HS-27A (cell line): ENCODE measurements at places on chromosomes 4 and X.

GRCh38 chrX:134287346-134287745, 50.4 kb downstream of the CCDC160 start:
- DNase-seq, result no peak

GRCh38 chr4:158111241-158111640, 61.6 kb downstream of the GASK1B start:
- DNase-seq, result no peak

GRCh38 chr4:87056881-87057280, 122.1 kb downstream of the AFF1 start:
- no peak for DNase-seq

- no peak for DNase-seq
Observed at GRCh38 chrX:11445540-11445939, 152.3 kb downstream of the AMELX start.

DNA sequence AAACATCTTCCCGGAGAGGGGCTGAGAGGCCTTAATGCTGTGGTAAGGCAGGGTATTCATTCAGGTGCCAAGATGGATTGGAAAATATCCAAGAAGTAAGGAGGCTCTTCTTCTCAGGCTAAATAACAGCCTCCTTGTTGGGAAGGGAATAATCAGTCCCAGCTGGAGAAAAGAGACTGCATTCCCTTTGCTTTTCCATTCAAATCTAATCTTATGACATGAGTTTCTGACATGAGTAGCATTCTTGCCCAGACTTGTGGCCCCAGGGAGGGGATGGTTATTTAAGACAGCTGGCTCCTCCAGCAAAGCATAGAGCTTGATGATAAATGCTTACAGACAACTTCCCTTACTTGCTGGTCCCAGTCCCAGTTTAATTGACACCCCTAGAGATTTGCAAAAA, 98.3 kb downstream of the DCLK2 start:
- DNase-seq, result no peak

GRCh38 chr4:96543346-96543745, 703.5 kb downstream of the PDHA2 start:
- no peak for DNase-seq

DNA sequence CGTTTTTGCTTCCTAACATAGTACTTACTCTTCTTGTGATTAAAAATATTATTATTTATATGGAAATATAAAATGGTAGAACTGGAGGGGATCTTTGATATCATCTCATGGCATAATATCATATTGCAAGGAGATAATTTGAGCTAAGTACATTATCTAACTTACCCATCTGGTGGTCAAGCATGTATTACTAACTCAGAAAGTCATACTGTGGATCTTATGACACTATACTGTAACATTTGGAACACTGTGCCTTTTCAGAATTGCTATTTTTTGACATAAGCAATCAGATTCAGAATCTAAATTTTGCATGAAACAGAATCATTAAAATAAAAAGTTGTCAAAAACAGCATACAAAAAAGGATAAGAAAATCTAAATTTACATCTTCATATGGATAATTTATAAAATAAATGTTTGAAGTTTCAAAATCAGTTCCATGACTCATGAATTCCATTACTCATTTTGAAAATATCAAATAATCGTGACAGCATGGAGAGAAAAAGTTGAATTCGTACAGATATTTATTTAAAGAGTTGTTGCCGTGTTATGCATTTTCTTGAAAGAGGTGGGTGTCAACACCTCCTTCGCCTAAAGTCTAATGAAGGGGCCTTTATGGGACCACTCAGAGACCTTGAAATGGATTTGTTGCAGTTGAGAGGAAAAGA, 928.1 kb downstream of the PDHA2 start:
- no peak for DNase-seq

- no peak for DNase-seq
Observed at GRCh38 chr4:119261986-119262385, 49.5 kb downstream of the USP53 start.

DNA sequence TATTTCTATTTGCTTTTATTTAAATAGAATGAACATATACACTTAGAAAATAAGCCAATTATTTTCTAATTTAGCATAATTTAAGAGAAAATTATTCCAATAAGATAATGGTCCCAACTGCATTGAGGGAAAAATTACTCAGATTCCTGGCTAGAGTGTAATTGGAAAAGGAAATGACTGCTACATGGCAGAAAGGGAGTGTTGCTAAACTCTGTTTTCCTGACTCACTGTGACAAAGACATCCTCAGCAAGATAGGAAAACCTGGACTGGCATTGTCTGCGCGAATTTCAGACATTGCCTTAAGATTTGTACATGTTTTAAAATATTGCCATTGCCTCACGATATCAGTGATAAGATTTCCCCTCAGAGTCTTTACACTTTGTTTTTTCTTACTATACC, 8.2 kb downstream of the TNIP3 start:
- DNase-seq, result no peak

DNA sequence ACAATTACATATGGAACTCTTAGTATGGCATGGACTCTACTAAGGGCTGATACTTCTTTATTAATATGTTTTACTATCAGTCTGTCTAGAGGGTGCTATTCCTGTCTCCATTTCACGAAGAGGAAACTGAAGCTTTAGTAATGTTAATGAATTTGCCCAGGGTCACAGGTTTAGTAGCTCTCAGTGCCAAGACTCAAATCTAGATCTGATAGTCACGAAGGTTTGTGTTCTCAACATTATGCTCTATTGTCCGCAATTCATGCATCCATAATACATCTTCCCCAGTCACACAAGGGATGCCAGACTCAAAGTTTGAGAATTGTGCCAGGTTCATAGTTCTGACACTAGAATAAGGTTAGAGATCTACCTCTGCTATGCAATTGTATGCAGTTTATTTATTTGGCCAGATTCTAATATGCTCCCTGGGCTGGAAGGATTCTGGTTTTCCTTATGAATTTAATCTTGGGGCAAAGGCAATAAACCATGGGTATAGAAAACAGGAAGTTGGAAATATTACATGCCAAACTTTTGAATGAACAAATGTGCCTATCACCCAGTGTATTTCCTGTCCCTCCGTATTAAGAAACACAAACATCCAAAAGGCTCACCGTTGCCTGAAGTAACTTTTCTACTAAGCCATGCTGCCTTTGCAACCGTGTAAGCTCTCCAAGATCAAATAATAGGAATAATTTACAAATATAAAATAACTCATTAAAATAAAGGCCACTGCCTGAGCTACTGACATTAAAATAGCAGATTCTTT, 478.5 kb downstream of the INPP4B start:
- DNase-seq, result no peak

- no peak for DNase-seq
Observed at GRCh38 chr4:21697583-21697982, 251.0 kb downstream of the KCNIP4 start.

- no peak for DNase-seq
Observed at GRCh38 chrX:97637289-97637688, 753.6 kb downstream of the RPA4 start.

- no peak for DNase-seq
Observed at GRCh38 chr4:88528861-88529260, 5.3 kb upstream of the PYURF start.

- no peak for DNase-seq
Observed at GRCh38 chrX:131671735-131672134, 127.9 kb downstream of the OR13H1 start.

GRCh38 chr4:76206222-76206942, 7.2 kb downstream of the SCARB2 start:
- DNase-seq, result no peak

- no peak for DNase-seq
Observed at GRCh38 chr4:131408102-131408501, 1741.0 kb upstream of the PCDH10 start.

DNA sequence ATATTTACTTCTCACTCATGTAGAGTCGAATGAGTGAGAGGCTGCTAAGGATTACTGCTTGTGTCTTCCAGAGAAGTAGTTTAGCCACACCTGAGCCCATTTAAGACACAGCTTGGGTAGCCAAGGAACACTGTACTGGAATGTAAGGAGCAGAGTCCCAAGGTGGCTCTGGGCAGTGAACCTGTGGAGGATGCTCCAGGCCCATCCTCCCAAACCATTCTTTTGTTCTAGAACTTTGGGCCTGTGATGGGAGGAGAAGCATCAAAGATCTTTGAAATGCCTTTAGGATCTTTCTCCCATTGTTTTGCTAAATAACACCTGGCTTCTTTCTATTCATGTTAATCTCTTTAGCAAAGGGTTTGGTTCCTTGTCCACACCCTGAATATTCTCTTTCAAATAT, 162.2 kb downstream of the KLHL4 start:
- DNase-seq, result no peak

- DNase-seq, result no peak
Observed at GRCh38 chr4:78311306-78311705, 240.3 kb upstream of the ANXA3 start.

- DNase-seq, result no peak
Observed at GRCh38 chrX:120446498-120446897, 22.6 kb downstream of the LAMP2 start.

GRCh38 chr4:108116423-108117168, 52.1 kb downstream of the LEF1 start:
- DNase-seq, result no peak

- no peak for DNase-seq
Observed at GRCh38 chr4:6586715-6587325, 11.8 kb downstream of the MAN2B2 start.

- no peak for DNase-seq
Observed at GRCh38 chr4:94447754-94448411, 3.9 kb upstream of the PDLIM5 start.

- peak; percentile 64 for DNase-seq
Observed at GRCh38 chr4:89469930-89470375, 162.4 kb upstream of the GPRIN3 start.

DNA sequence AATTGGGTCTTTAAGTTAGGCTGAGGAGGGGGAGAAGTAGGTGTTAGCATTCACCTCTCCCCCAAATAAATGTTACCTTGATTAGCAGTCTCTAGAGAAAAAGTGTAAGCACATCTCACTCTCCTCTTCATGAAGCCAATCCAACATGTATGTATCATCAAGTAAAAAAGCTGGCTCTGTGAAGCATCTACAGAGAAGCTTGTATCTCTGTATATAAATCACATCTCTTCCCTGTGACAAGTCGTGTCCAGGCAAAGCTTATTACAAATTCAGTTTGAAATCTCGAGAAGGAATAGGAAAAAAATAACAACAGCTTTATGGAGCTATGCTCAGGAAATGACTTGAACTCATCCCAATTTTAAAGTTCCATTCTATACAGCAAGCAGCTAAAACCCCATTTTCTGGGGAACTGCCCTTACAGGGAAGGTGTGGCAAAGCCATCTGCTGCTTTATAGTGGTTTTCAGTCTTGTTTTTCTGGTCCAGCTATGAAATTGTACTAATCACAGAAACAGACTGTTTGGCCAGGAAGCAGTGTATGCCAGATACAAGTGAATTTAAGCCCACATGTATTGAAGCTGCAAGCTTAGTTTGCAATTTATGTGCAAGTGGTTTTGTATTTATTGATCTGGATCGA, 313.3 kb upstream of the NOCT start:
- DNase-seq, result no peak

DNA sequence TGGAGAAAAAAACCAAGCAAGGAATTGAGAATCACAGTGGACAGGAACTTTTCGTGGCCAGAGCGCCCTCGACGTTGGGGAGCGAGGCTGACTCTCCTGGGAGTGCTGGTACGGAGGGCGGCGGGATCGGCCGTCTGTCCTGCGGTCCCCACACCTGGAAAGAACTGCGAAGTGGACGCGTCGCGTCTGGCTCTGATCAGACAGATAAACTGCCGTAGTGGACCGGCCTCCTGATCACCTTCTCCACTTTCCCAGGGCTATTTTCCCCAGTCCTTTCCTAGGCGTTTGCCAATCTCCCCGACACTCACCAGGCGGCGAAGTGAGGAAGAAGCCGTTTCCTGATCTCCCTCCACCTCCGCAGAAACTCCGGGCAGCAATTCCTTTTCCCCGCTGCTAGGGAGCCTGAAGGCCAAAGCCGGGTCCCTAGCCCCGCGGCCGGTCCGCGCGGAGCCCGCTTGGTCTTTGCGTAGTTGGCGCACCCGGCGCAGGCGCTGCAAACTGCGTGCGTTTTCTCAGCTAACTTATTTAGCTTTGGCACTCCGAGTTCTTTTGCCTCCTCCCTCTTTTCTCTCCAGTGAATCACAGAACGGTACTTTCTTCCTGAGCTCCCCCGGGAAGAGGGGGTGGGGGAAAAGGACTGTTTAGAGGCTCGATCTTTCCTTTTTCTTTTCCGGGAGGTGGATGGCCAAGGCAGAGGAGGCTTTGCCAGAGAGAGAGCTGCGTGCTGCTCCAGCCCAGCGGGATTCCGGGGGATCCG, at the start of gene ARSJ:
Gene ARSJ, minus strand, starts transcription at position 500 of the 757 bp plus-strand sequence. CDS start 813 bp downstream, outside the sequence.
- DNase-seq, result no peak

GRCh38 chr4:106231931-106232330, 84.1 kb downstream of the TBCK start:
- DNase-seq, result no peak

- DNase-seq, result no peak
Observed at GRCh38 chrX:68684291-68684918, 36.9 kb downstream of the STARD8 start.

GRCh38 chr4:8026453-8026852, 86.8 kb upstream of the AFAP1 start:
- no peak for DNase-seq

- DNase-seq, result no peak
Observed at GRCh38 chrX:11040405-11040804, 70.7 kb upstream of the HCCS start.
